ENCODE measurements at places on chromosomes 7 and 10.

GRCh38 chr10:118764195-118764594 lies 9.4 kb upstream of the CACUL1 start:
- DNase-seq: no peak

- DNase-seq: no peak
These were observed 63.0 kb downstream of the GNAI1 start for GRCh38 chr7:80197627-80198026.

DNA sequence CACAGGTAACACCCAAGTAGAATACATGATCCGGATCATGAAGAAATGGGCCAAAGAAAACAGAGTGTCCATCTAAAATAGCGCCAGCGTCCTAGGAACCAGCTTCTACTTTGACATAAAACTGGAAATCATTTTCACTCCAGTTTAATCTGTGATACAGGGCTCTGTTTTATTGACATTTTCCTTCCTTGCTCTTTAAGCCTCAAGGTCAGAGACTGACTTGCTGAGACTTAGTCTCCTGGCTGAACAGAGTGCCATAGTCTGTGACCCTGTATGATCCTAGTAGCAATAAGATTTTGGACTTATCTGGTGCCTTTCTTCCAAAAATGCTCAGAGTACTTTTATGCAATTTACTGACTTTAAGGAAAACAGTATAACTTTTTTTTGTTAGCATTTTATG lies 41.7 kb upstream of the UBN2 start:
- no peak for DNase-seq

DNA sequence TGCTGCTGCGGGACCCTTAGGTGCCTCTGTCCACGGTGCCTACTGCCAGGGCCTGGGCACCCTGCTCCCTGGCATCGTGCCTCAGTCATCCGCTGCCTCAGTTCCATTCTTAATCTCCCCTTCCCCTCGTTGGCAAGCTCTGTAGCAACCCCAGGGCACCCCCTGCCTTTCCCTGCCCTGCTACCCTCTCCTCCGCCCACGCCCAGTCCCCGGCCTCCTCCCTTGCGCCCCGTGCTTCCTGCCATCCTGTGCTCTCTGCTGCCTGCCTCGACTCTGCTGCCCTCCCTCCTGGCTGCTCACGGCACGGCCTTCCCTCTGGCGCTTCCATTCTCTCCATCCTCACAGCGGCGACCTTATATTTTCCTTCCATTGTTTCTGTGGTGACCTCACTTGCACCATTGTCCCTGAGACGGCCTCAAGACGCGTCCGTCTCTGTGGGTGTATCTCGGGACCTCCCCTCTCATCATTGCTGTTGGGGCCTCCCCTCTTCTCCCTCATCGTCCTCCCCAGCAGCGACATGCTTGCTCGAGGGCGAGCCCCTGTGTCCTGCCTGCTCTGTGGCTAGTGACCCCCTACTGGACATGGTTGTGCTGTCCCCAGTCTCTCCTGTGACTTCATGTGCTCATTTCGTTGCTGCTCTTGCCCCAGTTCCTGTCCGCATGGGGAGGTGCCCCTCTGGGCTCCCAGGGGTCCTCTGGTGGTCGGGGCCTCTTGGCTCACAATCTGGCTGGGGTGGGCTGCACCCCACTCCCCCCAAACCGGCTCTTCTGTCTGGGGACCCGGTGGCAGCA lies 35.3 kb downstream of the AGAP3 start:
- no peak for DNase-seq

DNA sequence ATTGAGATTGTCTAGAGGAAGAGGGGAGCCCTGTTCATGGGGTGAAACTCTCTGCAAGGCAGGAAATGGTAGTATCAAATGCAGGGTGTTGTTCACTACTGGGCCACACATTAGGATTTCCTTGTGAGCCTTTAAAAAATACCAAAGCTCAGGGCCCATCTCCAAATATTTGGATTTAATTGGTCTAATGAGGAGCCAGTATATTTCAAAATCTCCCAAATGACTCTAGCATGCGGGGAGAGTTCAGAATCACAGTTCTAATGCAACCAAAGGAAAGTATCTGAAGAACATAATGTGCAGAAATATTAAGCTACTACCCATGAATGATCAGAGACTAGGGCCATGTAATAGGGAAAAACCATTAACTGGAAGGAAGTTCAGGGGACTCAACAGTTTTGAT lies 27.3 kb downstream of the JCAD start:
- no peak for DNase-seq

DNA sequence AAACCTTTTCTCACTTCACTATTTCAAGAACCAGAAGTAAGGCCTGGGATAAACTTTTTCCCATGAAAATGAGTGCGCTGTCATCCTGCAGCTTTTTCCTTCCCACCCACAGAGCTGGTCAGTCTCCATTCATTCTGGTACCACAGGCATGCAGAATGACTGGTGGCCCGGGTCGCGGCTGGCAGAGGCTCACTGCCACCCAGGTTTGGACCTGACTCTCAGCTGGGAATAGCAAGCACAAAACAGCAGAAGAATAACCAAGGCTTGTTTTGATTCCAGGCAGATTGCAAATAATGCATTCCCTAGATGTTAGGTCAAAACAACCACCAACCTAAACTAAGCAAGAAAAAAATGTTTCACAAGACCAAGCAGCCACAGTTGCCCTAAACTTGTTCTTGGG lies 190.5 kb upstream of the NRP1 start:
- no peak for DNase-seq

GRCh38 chr7:122528879-122529481 lies 169.9 kb downstream of the RNF133 start:
- DNase-seq: no peak

DNA sequence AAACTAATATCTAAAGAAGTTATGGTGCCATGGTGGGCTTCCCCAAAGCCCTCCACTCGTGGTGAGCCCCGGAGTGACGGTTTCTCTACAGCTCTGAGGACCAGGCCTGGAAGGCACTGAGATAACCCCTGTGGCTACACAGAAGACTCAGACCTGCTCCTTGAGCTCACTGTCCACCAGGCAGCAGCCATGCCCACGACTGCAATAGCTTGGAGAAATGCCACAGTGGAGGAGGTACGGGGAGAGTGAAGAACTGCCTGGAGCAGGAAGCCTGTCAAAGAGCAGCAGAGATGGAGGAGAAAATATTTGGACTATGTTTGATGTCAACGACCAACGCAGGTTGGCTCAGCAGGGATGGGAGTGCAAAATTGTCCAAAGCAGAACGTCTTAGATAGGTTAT lies 300.1 kb upstream of the NPSR1 start:
- DNase-seq: no peak
